Frontal cortex (tissue), 4 donors: ENCODE measurements at places on chromosomes 1 and 21. TPM values are rescaled to one million over a fixed set of nuclear protein-coding genes. Genes with fewer than 3 reads are reported as not detected.

DNA sequence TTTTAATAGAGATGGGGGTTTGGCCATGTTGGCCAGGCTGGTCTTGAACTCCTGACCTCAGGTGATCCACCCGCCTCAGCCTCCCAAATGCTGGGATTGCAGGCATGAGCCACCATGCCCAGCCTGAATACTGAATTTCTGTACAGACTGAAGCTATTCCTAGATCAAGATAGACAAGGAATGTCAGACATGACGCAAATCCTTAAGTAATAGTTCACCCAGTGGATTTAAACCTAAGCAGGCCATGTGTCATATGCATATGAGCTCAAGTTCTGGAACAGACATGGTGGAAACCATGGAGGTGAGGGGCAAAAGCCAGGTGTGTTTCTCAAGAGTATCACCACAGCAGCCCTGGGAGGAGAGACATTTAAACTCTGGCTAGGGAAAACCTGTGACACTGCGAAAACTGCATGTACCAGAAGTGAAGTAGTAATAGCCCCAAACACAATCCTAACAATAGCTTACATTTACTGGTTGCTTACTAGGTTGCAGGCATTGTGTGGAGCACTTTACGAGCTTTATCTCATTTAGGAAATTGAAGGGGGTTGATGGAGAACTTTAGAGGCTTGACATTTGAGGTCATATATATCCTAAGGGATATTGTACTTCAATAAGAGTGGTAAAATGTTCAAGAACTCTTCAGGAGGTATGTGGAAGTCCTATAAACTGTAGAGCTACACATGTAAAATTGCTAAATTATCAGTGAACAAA, 31.7 kb upstream of the MAN1A2 start:
- DNase-seq: no peak

The CFAP57 gene
- 0.82 TPM for total RNA-seq

DNA sequence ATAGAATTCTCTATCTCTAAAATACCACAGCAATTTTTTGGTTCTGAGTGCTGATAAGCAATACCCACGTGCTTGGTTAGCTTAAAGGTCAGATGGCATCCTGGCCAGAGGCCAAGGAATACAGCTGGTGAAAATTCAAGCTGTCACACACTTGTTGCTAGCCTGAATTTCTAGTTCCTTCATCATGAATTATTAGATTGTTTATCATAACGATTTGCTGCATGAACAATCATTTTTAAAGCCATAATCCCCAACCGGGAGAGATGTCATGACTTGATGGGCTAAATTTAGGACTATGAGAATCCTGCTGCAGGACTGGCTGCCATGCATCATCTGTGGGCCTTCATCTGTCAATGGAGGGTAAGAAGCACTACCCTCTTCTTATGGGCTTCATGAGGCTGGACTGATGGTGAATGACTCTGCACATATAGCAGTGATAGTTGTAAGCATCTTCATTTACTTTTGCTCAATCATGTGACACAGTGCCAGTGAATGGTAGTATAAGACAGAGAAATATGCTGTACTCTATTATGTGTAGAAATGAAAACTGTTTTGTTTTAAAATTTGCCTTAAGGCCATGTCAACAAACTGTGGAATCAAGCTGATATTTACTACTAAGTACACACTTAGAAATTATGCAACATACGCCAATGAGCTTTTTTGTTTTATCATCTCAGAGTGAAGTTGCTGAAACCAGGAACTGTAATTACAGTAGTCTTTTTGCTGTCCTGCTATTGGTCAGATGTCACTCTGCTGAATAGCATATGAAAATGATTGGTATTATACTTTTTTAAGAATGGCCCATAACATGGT, 80.5 kb upstream of the RALGPS2 start:
- DNase-seq: no peak

DNA sequence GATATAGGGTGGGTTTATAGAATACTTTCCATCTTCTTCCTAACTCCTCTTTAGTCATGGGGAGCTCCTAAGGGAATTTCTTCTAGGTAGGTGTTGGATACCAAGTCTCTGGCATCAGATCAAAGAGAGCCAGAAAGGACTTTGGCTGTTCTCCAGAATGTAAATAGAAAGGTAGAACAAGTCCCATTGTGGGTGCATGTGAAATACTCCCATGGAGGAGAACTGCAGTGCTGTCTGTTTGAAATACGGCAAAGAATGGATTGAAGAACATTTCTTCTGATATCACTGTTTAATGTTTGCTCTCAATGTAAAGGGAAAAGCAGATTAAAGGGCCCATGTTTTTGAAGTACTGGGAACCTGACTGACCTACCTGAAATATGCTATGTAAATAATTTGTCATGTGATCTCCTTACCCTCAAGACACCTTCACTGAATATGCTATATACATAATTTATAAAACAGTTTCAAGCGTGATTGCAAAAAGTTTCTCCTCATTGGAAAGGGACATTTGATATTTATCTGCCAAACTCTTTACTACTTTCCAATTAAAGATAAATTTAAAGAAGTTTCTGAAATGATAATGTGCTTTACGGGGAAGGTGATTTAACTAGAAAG, 65.9 kb downstream of the LAMC1 start:
- DNase-seq: no peak

DNA sequence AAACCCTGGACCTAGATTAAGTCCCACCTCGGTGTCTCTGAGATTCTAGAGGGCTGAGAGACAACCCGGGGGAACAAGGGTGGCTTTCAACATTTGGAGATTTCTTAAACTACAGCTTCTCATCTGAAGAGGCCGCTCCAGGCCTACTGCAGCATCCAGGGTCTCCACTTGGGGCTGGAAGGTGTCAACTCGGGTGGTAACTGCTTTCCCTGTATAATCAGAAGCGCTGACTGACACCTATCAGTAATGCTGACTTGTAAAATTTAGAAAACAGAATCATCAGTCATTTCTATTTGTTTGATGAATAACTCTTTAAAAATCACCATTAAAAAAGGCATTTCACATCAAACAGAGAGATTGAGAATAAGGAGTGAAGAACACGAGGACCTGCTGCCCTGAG, 226.0 kb downstream of the PBX1 start:
- no peak for DNase-seq

DNA sequence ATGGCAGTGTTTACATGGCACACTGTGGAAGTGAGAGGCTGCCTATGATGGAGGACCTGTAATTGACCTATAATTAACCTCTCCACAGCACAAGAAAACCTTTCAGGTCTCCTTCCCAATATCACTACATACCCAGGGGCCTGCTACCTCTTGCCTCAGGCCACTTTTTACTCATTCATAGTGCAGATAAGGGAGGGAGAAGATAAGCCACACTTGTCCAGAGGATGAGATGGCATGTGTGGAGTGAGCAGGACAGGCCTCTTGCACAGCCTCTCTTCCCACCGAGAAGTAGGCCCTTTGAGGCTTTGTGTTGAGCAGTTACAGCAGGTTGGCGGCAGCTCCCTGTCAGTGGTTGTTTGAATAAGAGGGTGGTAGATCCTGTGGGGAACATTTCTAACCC, 31.1 kb upstream of the IKBKE start:
- no peak for DNase-seq
